ENCODE measurements at places on chromosomes 13 and 19. TPM values are rescaled to one million over a fixed set of nuclear protein-coding genes. Genes with fewer than 3 reads are reported as not detected.

The AMH gene
- total RNA-seq, result 10.4 TPM

The RAB11B gene
- total RNA-seq, result 98.8 TPM

The C13orf42 gene
- total RNA-seq, result not detected

The LILRA1 gene
- not detected for total RNA-seq

The SH2D3A gene
- total RNA-seq, result 35.7 TPM

The KIR3DL2 gene
- total RNA-seq, result 0.36 TPM

The CHST8 gene
- not detected for total RNA-seq

The PTBP1 gene
- 400 TPM for total RNA-seq

The CLC gene
- not detected for total RNA-seq

The ACTMAP gene
- total RNA-seq, result 15.6 TPM

The MBD3L2 gene
- not detected for total RNA-seq

The TSSK6 gene
- 6.5 TPM for total RNA-seq

The ZNF416 gene
- 10.0 TPM for total RNA-seq

The CACNA1A gene
- total RNA-seq, result 0.91 TPM

The PRRG2 gene
- 1.5 TPM for total RNA-seq

The CEP89 gene
- 21.0 TPM for total RNA-seq

The ZNF69 gene
- total RNA-seq, result 5.8 TPM

The ZSCAN1 gene
- not detected for total RNA-seq

The TNFRSF19 gene
- total RNA-seq, result not detected

The ZNF460 gene
- total RNA-seq, result 58.2 TPM

The WTIP gene
- 0.55 TPM for total RNA-seq

The FGF22 gene
- total RNA-seq, result 0.72 TPM

The RYR1 gene
- 2.9 TPM for total RNA-seq

The OR7A5 gene
- total RNA-seq, result not detected

The B3GNT3 gene
- not detected for total RNA-seq

The REXO1 gene
- total RNA-seq, result 57.9 TPM

The ZNF548 gene
- total RNA-seq, result 55.0 TPM

The PSG2 gene
- not detected for total RNA-seq

The ATXN8OS gene
- not detected for total RNA-seq

The OR10H1 gene
- not detected for total RNA-seq

The TJP3 gene
- total RNA-seq, result 7.6 TPM

The ZNF221 gene
- total RNA-seq, result 2.9 TPM

The KIR3DL1 gene
- total RNA-seq, result not detected

The GTF3A gene
- 173 TPM for total RNA-seq

The HIPK4 gene
- 0.11 TPM for total RNA-seq

The NKG7 gene
- total RNA-seq, result 263 TPM

The SSC5D gene
- total RNA-seq, result 1.1 TPM
